ENCODE measurements at places on chromosomes 2 and 18.
A peak's percentile ranks its signal among the peaks of the same experiment; 100 is the strongest.

- no peak for DNase-seq
These were observed 56.3 kb downstream of the POMC start for GRCh38 chr2:25112113-25112512.

GRCh38 chr2:68362069-68362468 is 3.0 kb upstream of the PLEK start:
- DNase-seq = no peak

- no peak for DNase-seq
These were observed 113.4 kb downstream of the CAPN13 start for GRCh38 chr2:30693821-30694281.

DNA sequence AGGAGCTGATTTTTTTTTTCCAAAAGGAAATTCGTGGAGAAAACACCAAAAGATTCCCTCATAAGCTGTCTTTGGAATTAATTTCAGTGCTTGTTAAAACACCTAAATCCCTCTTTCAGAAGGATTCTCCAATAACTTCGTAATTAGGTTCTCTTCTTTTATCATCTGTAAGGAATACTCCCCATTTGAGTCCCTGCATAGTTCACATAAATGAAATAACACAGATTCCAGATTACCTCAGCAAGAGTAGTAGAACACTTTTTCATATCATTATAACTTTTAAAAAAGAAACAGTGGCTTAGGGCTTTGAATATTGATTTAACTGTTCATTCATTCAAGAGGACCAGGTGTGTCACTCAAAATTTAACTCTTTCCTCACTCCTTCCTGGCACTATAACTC is 55.5 kb downstream of the ARHGAP28 start:
- DNase-seq = peak; percentile 33

DNA sequence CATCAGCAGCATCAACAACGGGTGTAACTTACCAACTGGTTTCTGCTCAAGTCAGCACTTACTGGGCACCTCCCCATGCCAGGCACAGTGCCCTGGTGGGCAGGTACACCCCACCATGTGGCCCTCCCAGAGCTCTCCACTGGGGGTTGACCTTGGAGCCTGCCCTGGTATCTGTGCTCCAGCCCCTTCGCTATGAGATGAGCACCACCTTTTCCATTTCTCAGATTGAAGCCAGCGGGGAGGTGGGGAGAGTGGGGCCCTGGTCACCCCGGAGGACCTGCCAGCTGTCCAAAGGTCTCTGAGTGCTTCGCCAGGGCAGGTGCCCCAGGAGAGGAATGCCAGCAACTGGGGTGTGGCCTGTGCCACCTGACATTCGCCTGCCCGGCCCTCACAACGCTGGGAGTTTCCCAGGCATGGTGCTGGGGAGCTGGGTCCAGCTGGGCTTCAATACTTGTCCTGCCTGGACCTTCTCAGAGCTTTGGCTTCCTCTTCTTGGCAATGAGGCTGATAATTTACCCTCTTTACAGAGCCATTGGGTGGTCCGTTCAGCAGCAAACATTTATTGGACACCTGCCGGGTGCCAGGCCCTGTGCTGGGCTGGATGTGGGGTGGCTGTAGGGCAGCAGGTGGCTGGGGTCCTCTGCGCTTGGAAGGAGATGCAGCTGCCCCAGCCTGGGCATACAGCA is 5.9 kb upstream of the ZAP70 start:
- DNase-seq = no peak

DNA sequence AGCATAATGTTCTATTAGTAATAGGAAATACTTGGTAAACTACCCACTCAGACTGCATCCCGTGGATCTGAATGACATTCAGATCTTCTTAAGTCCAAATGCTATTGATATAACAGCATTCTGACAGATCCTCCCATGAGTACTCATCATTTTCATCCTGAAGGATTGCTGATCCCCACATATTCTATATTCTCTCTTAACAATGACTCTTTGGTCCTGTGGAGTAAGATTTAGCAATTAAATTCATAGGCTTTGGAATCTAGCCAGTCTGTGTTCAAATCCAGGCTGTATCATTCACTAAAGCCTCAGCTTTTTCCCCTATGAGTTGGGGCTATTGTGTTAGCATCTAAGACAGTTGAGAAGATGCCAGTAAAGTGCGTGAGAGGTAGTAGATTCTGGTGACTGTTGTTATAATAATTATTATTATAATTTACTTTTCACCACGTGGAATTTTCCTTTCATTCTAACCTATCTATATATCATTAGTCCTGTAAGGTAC is 591.3 kb upstream of the SYT4 start:
- DNase-seq = no peak

GRCh38 chr2:231928481-231928880 is 2.3 kb upstream of the NPPC start:
- no peak for DNase-seq

DNA sequence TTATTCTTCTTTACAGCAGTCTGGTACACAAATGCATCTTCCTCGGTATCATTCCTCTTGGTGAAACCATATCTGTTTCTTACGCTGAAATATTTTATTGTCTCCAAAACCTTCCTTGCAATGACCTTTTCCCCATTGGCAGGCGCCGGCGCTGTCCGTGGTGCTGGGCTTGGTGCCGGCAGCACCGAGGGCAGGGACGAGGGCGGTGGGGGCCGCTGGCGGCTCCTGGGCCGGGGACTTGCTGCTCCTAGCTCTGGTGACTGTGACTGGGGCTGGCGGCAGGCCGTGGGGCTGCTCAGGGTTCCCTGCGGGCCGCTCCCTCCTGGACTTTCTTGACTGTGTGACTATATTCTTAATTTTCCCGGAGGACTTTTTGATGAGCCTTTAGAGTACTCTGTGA is 72.5 kb downstream of the GPR39 start:
- DNase-seq = no peak

DNA sequence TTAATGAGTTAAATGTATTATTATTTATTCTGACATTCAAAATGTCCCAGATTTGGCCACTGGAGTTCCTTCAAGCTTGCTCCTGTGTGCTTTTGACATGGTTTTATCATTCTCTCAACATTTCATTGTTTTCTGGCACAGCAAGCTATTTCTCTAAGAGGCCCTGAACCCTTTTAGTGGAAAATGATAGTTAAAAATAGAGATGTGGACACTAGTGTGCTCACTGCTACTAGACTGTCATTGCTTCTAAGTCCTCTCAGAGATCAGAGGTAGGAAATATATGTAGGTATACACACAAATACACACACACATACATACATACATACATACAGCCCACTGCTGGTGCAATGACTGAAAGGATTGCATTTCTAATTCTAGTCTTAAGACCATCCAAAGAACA is 25.5 kb downstream of the WDPCP start:
- no peak for DNase-seq

GRCh38 chr2:126639276-126639675 is 16.7 kb upstream of the GYPC start:
- no peak for DNase-seq

GRCh38 chr2:171754254-171754939 is 67.1 kb downstream of the DYNC1I2 start:
- DNase-seq = no peak

DNA sequence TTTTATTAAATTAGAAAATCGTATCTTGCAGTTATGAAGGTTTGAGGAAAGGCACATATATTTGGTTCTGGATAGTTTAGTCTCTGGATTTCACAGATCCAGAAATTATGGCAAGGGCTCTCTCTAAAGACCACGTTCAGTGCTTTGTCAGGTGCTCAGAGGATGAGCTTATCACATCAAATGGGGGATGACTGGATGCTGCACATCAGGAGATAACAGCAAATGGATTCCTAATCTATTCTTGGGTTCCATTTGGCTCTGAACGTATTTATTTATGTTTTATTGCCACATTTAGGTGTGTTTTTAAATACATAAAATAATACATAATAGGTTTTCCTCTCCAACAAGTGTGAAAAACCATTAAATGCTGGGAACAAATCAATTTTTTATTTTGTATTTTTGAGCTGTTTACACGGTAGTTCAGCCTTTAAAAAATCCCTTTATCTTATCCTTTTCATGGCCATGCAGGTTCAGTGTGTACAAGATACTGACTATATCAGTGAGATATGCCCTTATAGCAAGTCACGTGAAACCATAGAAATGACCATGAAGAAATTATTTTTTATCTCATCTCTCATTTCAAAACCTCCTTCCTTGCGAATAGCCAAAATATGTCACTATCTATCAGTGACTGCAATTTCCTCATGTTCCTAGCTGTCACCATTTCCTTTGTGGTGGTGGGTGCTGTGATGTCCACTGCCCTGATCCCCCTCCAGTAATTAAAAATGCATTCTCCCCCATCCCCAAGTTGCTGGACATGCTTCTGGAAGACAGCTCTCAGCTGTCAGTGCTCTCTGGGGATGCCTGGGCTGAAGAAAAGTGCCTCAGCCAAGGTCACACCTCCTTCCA is 25.9 kb upstream of the CXCR4 start:
- DNase-seq = no peak

GRCh38 chr2:154992826-154993225 is 294.3 kb downstream of the KCNJ3 start:
- no peak for DNase-seq

GRCh38 chr2:1429895-1430294 is 16.6 kb downstream of the TPO start:
- DNase-seq = no peak

GRCh38 chr2:13651684-13652131 is 935.0 kb downstream of the TRIB2 start:
- no peak for DNase-seq

Measured in fibroblast of skin of left biceps (primary cell).